Thoracic aorta (tissue), 2 donors: ENCODE measurements at places on chromosomes 4 and X. TPM values are rescaled to one million over a fixed set of nuclear protein-coding genes. Genes with fewer than 3 reads are reported as not detected.

SLC25A31 gene
- total RNA-seq, result not detected

NDST3 gene
- total RNA-seq, result not detected

WDFY3 gene
- total RNA-seq, result 140 TPM

DNA sequence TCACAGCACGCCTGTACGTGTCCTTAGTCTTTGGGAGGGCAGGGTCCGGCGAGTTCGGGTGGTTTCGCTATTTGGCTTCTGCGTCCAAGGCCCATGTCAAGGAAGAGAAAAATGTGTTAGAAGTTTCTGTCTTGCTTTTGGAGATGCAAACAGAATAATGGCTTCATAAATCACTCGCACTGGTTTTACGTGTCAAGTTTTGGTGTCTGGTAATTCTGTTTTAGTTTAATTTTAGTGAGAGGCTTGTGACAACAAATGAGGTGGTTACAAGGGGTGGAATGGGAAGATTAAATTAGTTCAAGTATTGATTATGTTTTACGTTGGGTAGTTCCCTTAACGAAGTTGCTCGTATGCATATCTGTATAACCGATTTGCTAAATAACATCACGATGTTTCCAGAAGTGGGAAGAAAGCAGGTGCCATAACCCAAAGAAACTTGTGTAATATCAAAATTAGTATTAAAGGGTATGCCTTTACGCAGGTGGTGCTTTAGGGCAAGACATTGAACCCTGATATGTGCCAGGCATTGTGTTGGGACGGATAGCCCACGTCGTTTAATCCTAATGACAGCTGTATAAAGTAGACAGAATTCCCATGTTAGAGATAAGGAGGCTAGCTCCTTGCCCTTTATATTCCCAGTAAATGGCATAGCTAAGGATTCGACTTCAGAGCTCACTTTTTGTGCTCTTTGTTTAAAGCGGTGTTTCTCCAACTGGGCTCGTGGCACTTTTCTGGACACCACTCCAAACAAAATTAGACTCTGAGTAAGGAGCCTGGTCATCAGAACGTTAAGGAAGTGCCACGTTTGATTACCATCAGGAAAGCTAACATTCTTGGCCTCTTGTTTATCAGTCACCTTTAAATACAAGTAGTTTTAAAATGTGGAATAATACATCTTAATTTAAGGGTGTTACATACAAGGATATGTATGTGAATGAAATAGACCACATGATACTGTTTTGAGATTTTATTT is 843 bp downstream of the RPL34 start:
- H3K27me3 ChIP-seq, result no peaks in the 10 kb centered on the region
- H3K4me1 ChIP-seq, result peaks cover 8% of the 10 kb centered on the region
- H3K27ac ChIP-seq, result peak overlapping the region; percentile 79

- no peak overlapping the region for H3K4me3 ChIP-seq
- H3K36me3 ChIP-seq, result no peaks in the 10 kb centered on the region
- no peak overlapping the region for H3K27ac ChIP-seq
- DNase-seq, result no peak
- H3K4me1 ChIP-seq, result peaks cover under 1% of the 10 kb centered on the region
- H3K27me3 ChIP-seq, result no peaks in the 10 kb centered on the region
These were observed 9.8 kb upstream of the ANXA5 start for GRCh38 chr4:121706595-121707021.

- no peaks in the 10 kb centered on the region for H3K4me1 ChIP-seq
- no peaks in the 10 kb centered on the region for H3K27me3 ChIP-seq
- DNase-seq, result no peak
These were observed 93.9 kb upstream of the GPM6A start for GRCh38 chr4:175905925-175906324.

- no peaks in the 10 kb centered on the region for H3K36me3 ChIP-seq
- no peaks in the 10 kb centered on the region for H3K27me3 ChIP-seq
- peaks cover 14% of the 10 kb centered on the region for H3K4me1 ChIP-seq
- no peak for DNase-seq
- no peak overlapping the region for H3K4me3 ChIP-seq
These were observed 19.4 kb downstream of the SEPTIN11 start for GRCh38 chr4:76968937-76969336.
